Immature natural killer cell (primary cell): ENCODE measurements at places on chromosomes 1 and 21. TPM values are rescaled to one million over a fixed set of nuclear protein-coding genes. Genes with fewer than 3 reads are reported as not detected.

- no peaks in the 10 kb centered on the region for H3K36me3 ChIP-seq
- DNase-seq: no peak
- no peak overlapping the region for H3K4me3 ChIP-seq
- no peak overlapping the region for H3K27ac ChIP-seq
Measured at GRCh38 chr1:11886986-11887665, 28.4 kb upstream of the NPPB start.

GRCh38 chr21:22762463-22762862, 1764.3 kb downstream of the NCAM2 start:
- no peaks in the 10 kb centered on the region for H3K27me3 ChIP-seq
- H3K36me3 ChIP-seq: no peaks in the 10 kb centered on the region
- DNase-seq: no peak
- no peak overlapping the region for H3K4me3 ChIP-seq

CFHR4 gene
- polyA plus RNA-seq: not detected

ITPKB gene
- polyA plus RNA-seq: 37.8 TPM
